ENCODE measurements at places on chromosomes 2 and 18. TPM values are rescaled to one million over a fixed set of nuclear protein-coding genes. Genes with fewer than 3 reads are reported as not detected.

The TSPYL6 gene
- not detected for total RNA-seq

The SPATA3 gene
- not detected for total RNA-seq

The ZNF396 gene
- 0.19 TPM for total RNA-seq

The DNAH6 gene
- 0.05 TPM for total RNA-seq

The GRP gene
- total RNA-seq, result not detected

The VWA3B gene
- total RNA-seq, result not detected

The TACR1 gene
- not detected for total RNA-seq

The CXCR1 gene
- not detected for total RNA-seq

The ZNF142 gene
- 10.6 TPM for total RNA-seq

The IL36A gene
- total RNA-seq, result not detected

The KCNG3 gene
- not detected for total RNA-seq

The ACKR3 gene
- 23.9 TPM for total RNA-seq

The CREG2 gene
- total RNA-seq, result 3.9 TPM

The GALR1 gene
- not detected for total RNA-seq

The SLC5A7 gene
- not detected for total RNA-seq

The HOXD11 gene
- not detected for total RNA-seq

The CRACDL gene
- total RNA-seq, result 3.6 TPM

The CROCC2 gene
- not detected for total RNA-seq

The DNAH7 gene
- 0.07 TPM for total RNA-seq

The SLC9A4 gene
- not detected for total RNA-seq

The CYP26B1 gene
- 3.7 TPM for total RNA-seq

The TEKT4 gene
- total RNA-seq, result not detected

The TTR gene
- not detected for total RNA-seq

The NEU4 gene
- total RNA-seq, result not detected

Measured in airway epithelial cell (primary cell).